ENCODE measurements at places on chromosomes 1 and 21.

GRCh38 chr1:45526135-45526644, 4.5 kb upstream of the PRDX1 start:
- DNase-seq: no peak

GRCh38 chr1:8396083-8396785, 78.3 kb downstream of the SLC45A1 start:
- no peak for DNase-seq

DNA sequence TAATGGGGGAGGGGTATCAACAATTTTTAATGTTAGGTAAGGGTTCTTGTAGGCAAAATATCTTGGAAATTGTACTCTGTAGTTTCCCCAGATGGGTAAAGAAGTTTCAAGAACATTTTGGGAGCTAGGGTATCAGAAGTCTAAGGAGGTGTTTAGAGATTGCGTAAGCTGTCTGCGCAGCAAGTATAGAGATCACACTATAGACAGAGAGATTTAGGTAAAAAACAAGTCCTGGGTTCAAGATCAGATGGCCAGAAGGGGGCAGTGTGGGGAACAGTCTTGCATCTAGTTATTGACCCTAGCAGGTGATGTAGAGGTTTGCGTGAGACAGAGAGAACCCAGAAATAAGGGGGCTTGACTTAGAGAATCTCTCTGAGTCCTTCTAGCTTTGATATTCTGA, 80.8 kb downstream of the S1PR1 start:
- DNase-seq: no peak

DNA sequence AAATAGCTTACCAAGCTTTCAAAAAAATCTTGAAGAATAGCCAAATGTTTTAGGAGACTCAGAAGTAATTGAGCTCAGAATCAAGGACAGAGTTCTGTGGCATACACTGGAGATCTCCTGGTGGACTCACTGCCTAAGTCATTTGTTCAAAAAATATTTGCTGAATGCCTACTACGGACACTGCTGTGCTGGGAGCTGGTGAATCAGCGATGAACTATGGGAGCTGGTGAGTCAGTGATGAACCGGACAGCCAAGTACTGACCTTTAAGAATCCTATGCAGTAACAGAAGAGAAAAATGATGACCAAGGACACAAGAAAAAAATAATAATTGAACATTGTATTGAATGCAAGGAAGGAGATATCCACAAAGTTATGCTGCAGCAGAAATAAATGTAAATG, 717.9 kb upstream of the CXADR start:
- no peak for DNase-seq

GRCh38 chr1:204818998-204819397, 51.7 kb upstream of the NFASC start:
- DNase-seq: no peak

GRCh38 chr21:43770066-43770655, 5.9 kb downstream of the CSTB start:
- DNase-seq: no peak

DNA sequence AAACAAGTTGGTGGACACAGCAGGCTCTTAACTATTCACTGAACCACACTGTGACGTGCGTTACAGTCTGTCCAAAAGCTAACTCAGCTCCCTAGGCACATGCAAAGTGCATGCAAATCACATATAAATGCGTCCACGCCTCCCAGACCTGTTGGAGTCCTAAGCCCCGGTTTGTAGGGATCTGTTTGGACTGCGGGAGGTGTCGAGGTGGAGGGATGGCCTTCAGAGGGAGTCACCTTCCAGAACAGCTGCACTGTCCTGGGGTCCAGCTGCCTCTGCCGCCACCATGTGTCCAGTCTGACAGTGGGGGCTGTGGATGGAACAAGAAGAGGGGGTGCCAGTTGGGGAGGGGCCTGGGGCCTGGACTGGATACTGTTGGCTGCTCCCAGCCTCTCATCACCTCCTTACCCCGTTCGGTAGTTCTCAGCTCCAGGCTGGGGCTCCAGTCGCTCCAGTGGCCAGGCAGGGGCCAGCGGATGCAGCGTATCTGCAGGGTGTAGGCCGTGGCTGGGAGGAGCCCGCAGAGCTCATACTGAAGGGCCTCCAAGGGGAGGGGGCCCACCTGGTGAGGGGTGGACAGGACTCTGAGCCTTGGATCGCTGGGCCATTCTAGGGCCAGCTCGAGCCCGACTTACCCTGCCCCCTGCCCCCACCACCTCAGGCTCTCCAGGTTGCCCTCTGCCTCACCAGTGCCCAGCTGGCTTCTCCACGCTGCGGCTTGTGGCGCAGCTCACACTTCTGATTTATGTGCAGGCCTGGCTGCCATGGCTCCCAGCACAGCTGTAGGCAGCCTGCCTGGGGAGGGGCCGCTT, 7.9 kb upstream of the MRPS15 start:
- DNase-seq: no peak

DNA sequence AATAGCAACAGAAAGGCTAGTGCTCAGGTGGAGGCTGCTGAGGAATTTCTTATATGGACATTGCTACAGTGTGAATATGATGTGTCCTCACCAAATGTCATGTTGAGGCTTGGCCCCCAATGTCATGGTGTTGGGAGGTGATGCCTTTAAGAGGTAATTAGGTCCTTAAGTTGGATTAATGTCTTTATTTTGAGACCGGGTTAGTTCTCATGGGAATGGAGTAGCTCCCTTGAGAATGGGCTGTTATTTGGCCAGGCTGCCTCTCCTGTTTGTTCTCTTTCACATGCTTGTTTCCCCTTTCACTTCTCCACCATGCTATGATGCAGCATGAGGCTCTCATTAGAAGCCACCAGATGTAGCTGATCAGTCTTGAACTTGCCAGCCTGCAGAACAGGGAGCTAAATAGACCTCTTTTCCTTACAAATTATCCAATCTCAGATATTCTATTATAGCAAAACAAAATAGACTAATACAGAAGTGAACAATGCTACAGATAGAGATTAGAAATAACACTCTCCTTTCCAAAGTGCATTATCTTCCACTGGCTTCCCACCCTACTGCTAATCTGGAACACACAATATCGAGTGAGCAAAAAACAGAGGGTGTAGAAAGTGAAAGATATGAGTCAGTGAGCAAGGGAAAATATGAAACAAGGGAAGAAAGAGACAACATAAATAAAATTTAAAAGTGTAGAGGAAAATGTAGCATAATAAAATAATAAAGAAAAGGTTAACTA, 160.2 kb downstream of the NTMT2 start:
- DNase-seq: no peak

GRCh38 chr1:173663159-173663558, 6.5 kb downstream of the ANKRD45 start:
- no peak for DNase-seq

GRCh38 chr1:46081206-46081605, 51.2 kb downstream of the PIK3R3 start:
- no peak for DNase-seq

GRCh38 chr21:45341779-45342178, 54.1 kb upstream of the POFUT2 start:
- no peak for DNase-seq

GRCh38 chr1:159849626-159850366, 12.7 kb downstream of the VSIG8 start:
- no peak for DNase-seq

GRCh38 chr1:212977781-212978645, 27.7 kb downstream of the VASH2 start:
- no peak for DNase-seq

- peak; percentile 4 for DNase-seq
Observed at GRCh38 chr1:109932679-109933078, 22.0 kb downstream of the CSF1 start.

DNA sequence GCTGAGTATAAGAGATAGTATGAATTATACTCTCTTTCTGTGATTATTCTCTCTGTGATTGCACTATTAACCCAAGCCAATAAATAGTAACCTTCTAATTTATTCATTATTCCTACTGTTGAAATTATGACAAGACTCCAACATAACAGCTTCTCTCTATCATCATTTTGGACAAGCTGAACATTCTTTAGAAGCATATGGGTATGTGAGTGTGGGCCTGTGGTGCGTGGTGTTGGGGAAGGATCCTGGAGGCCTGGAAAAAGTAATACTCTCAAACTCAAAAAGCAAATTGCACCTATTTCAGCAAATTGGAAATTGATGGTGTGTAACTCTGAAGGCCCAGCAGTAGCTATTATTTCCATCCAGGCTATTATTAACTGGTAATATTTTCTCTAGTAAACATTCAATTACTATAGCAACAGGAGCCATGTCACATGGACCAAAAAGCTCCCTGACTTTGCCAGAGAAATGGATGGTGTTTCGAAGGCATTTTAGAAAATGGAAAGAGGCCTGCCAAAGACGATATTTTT, 502.8 kb downstream of the LTN1 start:
- DNase-seq: no peak

DNA sequence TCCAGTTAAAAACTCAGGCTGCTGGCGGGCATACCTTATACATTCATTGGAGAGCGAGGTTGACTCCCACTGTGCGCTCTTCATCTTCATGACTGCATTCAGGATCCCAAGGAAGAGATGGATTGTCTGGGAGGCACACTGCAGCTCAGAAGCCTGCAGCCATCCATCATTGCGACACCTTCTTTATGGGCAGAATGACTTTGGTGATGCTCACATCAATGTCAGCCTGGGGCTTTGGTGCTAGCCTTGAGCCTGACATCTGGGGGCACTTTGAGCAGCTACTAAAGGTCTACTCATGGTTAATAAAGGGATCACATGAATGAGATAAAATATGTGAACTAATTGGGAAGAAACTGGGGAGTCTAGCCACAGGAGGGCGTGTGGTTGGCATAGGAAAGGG, 229.3 kb downstream of the PRDM2 start:
- no peak for DNase-seq

DNA sequence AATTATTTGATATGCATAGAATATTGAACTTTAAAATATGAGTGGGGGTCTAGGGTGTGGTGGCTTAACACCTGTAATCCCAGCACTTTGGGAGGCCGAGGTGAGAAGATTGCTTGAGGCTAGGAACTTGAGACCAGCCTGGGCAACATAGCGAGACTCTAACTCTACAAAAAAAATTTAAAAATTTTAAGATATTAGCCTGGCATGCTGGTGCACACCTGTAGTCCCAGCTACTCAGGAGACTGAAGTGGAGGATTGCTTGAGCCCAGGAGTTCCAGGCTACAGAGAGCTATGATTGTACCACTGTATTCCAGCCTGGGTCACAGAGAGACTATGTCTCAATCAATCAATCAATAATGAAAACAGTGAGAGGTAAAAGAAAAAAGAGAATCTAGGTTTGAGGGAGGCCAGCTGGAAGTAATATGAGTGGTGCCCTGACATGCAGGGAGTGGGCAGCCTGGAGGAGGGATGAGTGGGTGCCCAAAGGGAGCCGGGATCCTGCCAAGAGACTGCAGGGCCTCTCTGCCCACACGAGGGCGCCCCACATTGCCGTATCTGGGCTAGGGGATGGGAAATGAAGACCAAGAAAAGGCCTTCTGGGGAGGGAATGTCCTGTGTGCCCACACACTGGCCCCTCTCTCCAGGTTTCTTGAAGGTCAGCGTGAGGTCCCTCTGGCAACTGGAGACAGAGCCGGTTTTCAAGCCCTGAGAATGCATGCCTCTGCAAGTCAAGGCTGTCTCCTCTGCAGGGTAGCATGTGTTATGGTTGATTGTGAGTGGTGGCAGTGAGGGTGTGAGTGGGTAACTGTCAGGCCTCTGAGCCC, 93.9 kb upstream of the PPM1J start:
- peak; percentile 68 for DNase-seq

GRCh38 chr1:192907545-192908243, 98.9 kb downstream of the RGS2 start:
- no peak for DNase-seq

GRCh38 chr1:243734308-243734695, 115.7 kb downstream of the AKT3 start:
- no peak for DNase-seq

GRCh38 chr1:3067671-3068563, 1.1 kb upstream of the PRDM16 start:
- DNase-seq: no peak

DNA sequence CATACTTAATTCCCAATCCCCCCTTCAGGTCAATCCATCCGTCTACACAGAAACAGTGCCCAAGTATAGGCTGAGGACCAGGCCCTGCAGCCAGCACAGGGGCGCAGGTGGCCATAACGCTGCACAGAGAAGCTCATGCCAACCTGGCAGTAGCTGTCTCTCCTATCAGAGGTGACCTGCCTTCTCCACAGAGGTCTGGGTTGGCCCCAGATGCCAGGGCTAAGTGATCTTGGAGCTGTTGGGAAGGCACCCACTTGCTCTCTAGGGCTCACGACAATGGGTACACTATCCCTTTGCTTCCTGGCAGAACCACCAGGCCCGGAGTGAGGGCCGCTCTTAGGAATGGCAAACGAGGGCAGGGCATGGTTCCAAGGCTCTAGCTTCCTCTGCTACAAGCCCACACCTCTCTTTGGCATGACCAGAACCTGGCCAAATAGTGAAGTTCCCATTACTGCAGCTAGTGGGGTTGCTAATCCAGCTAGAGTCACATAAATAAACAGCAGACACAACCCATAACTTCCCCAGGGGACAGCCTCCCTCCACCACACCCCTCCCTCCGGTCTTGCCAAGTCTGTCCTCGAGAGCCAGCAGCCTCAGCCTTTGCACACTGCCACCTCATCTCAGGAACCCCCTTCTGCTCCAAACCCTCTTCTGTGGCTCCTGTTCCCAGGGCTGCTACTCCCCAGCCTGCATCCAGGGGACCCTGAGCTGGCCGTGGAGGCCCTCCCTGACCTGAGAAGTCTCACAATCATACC, 113.0 kb downstream of the GLIS1 start:
- no peak for DNase-seq

DNA sequence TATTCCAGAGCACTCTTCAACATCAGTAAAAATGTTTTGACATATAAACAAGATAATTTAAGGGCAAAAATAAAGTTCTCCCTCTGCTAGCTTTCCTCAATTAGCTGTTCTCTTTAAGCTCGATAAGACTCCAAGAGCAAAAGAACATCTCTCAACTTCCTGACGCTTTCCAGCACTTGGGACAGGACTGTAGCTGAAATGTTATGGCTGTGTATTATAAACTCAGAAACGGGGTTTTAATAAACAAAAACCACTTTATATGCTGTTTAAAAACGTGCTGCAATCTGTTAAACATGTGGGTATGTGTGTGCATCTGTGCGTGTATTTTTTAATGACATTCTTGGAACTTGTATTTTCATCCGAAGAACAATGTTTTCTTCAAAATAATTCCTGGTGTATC, 71.5 kb upstream of the RGS2 start:
- DNase-seq: no peak

DNA sequence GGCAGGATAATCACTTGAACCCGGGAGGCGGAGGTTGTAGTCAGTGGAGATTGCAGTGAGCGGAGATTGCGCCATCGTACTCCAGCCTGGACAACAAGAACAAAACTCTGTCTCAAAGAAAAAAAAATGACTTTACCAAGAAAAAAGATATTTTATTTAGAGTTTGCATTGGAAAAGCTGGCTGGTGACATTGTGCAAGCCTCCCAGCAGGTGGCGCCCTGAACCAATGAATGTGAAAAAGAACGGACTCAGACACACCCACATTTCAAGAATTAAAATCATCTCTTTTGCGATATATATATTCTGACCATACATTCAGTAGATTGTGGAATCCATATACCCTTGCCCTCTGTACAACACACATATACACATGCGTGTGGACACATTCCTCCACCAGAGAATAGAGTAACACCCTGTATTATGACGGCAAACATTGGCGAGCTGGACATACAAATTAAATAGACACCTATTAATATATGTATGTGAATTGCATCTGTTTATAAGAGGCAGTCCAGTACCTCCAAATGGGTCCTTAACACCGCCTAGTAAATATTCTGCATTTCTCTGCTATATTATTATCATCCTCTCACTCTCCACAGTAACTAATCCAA, 39.0 kb upstream of the CADM3 start:
- DNase-seq: peak; percentile 70

All from activated CD4-positive, alpha-beta T cell treated with anti-CD3 and anti-CD28 coated beads, Interleukin-2, amount 10 ng/mL, durations not matched to agents 7 days and 5 days (primary cell).